Adipocyte (in vitro differentiated cells): ENCODE measurements at places on chromosomes 2 and 18.
A peak's percentile ranks its signal among the peaks of the same experiment; 100 is the strongest.

DNA sequence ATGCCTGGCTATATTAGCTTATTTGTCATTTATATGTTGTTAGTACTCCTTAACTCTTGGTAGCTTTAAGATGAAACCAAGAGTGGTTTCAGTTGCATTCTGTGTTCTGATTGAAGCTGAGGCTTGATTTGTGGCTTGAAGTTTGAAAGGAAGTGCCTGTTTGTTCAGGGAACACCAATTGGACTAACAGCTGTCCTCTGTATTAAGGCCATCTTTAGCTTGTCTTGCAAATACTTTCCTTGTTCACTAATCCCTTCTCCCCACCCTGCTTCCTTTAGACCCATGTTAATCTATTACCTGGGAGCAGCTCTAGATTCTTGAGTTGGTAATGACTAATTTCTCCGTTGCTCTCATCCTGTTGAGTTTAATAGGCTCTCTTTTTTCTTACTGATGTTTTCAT lies 13.4 kb downstream of the ITGA6 start:
- no peak for DNase-seq

DNA sequence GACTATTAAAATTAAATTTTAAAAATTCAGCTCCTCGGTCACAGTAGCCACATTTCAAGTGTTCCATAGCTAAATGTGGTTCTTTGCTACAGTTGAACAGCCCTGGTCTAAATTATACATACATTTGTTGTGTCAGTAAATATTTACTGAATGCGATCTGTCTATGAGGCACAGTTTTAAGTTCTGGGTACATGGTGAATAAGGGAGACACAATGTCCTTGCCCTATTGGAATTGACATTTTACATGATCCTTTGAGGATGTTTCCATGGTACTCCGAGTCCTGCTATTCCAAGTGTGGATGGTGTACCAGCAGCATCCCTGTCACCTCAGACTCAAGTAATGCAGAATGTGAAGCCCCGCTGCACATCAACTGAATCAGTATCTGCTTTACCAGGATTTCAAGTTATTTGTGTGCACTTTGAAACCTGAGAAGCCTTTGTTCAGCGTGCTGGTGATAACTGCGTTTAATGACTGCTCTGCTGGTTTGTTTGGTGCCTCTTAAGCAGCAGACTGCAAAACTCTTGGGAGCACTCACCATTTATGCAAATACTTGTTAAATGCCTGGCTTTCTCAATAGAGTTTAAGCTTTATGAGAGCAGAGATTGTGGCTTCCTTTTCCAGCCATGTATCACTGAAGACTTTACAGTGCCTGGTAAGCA lies 1.5 kb downstream of the GALNT1 start:
- DNase-seq, result peak; percentile 20

DNA sequence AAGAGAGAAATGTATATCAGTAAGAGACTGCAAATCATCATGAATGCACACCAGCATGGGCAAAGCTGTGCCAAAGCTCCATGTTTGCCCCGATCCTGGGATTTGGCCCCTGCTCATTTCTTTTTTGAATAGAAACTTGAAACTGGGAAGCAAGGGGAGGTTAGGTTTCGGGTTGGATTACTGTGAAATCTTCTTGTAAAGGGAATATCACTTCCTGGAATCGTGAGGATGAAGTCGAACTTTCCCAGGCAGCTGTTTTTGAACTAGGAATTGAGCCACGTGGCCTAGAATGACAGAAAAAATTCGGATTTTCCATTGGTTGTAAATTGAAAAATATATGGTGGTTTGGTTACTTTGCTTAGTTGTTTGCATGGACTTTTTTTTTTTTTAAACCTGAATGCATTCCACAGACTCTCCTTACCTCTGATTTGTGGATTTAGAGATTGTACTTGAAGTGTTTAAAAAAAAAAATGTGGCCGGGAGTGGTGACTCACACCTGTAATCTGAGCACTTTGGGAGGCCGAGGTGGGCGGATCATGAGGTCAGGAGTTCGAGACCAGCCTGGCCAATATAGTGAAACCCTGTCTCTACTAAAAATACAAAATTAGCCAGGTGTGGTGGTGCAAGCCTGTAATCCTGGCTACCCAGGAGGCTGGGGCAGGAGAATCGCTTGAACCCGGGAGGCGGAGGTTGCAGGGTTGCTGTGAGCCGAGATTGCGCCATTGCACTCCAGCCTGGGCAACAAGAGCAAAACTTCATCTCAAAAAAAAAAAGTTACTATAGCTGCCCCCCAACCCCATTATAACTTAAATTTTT lies 32.1 kb downstream of the GRHL1 start:
- DNase-seq, result no peak

GRCh38 chr2:128486640-128487375 lies 168.1 kb upstream of the HS6ST1 start:
- DNase-seq, result no peak
